NCI-H1048 (cell line): ENCODE measurements at places on chromosomes 16 and 17.

- DNase-seq, result no peak
Observed at GRCh38 chr17:76497979-76498875, 3.0 kb downstream of the RHBDF2 start.

DNA sequence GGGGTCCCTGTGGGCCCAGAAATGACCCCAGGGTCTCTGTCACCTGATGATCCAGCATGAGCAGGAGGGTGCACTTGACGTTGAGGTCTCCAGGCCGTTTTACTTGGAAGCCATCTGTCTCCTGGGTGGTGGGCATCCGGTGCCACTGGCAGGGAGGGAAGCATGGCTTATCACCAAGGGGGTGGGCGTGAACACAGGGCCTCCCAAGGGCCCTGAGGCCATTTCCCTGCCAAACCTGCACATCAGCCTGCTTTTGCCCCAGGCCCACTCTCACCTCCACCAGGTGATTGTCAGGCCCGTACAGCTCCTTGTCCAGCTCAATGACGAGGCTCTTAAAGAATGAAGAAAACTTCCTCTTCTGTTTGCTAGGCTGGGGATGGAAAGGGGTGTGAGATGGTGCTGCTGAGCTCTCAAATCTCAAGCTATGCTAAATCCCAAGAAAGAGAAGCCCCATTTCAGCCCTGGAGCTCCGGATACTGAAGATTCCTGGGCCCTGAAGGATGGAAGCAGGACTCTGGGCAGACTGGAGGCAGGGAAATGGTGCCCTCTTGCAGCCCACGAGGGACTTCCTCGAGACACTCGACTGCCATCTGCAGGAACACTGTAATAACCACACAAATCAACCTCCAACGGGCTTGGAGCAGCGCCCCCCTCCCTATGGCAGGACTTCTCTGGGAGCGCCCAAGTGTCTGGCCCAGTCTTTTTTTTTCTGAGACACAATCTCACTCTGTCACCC lies 7.1 kb upstream of the FTSJ3 start:
- peak; percentile 41 for DNase-seq

DNA sequence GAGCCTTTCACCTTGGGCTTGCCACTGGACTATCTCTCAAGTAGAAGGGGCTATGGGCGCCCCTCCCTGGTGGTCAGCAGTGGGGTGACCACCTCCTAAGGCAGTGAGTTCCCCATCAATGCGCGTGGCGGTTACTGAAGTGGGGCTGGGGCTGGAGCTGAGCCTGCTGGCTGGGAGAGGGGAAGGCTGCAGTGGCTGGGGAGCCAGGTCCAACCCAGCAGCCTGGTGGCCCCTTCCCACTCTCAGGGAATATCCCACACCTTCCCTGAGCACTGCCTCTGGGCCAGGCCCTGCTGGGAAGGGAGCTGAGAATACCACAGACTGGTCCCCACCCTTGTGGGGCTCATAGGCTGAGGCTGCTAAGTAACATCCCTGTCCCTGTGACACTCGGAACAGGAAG lies 19.8 kb upstream of the MPRIP start:
- DNase-seq, result no peak

- no peak for DNase-seq
Observed at GRCh38 chr16:65524997-65525396, 403.1 kb upstream of the CDH11 start.

DNA sequence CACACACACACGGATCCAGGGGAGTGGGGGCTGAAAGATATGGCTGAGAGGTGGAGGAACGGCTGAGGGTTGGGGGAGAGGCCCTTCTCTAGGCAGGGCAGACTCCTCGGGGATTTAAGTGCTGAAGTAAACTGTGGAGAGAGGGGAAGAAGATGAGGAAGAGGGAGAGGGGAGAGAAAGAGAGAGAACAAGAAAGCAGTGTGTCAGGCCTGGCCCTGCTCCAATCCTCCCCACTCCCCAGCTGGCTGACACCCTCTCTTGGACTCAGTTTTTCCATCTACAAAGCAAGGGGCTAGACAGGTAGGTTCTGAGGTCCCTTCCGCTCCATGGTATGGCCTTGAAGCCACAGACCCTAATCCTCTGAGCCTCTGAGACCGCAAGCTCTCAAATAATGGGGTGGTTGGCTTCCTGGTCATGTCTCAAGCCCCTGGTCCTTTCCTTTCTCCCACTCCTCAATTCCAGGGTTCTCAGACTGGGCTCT lies 2.0 kb downstream of the VAMP2 start:
- no peak for DNase-seq

- no peak for DNase-seq
Observed at GRCh38 chr16:12171206-12171605, 194.7 kb downstream of the SNX29 start.

GRCh38 chr17:6853764-6854442 lies 22.4 kb upstream of the TEKT1 start:
- no peak for DNase-seq

GRCh38 chr17:76547183-76547641 lies 7.4 kb downstream of the PRCD start:
- DNase-seq, result no peak

DNA sequence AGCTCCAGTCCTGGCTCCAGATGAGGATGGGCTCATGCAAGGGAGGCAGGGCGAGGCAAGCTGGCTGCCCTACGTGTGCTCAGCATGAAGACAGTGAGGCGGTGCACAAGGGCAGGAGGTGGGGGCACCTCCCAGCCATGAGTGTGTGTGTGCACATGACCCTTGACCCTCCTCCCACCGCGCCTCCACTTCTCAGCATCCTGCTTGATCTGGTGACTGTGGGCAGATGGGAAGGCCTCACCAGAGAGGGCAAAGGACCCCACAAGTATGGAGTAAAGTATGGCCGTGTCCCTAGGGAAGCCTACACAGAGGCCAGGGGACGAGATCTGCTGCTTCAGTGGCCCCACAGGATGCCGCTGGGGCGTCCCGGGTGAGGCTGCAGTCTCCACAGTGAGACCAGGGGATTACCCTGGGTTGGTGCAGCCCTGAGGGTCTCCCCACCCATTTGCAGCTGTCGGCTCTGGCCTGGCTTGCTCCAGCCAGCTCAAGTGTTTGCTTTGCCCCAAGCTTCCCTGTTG lies 7.9 kb upstream of the RNF222 start:
- no peak for DNase-seq
